ENCODE measurements at places on chromosomes 3 and 15.

DNA sequence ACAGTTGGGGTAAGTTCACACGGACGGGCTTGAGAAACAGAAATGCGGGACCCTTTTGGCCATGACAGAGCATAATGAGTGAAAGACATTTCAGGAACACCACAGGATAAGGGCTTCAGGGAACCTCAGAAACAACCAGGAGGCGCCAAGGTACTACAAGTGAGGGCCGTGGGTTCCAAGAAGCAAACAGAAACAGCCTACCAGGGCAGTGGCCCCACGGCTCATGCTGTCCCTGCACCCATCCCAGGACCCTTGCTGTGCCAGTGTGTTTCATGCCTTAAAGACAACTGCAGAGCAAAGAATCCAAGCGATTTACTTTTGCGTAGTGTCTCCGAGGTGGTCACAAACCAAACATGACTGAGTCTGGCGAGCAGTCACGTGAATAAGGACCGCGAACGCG lies 54.0 kb downstream of the RUBCN start:
- DNase-seq, result no peak

DNA sequence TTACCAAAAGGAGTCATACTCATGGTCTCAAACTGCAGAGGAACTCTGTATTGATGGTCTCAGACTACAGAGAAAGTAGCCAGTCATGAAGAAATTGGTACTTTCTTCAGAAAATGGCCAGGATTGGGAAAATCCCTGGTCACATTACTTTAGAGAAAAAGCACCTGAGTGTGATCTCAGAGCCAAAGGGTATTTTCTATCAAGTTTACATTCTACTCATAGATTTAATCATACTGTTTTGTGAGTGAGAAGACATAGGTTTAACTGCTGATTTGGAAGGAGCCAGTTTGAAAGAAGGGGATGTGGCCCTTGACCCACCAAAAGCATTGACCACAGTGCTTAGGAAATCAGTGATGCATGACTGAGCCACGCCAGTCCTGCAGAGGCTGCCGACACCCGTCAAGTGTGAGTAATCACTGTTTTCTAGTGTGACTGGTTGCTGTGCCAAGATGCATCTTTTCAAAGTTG lies 203.6 kb downstream of the AKAP13 start:
- no peak for DNase-seq

GRCh38 chr3:38136393-38136776 lies 542 bp downstream of the ACAA1 start:
- DNase-seq, result no peak

DNA sequence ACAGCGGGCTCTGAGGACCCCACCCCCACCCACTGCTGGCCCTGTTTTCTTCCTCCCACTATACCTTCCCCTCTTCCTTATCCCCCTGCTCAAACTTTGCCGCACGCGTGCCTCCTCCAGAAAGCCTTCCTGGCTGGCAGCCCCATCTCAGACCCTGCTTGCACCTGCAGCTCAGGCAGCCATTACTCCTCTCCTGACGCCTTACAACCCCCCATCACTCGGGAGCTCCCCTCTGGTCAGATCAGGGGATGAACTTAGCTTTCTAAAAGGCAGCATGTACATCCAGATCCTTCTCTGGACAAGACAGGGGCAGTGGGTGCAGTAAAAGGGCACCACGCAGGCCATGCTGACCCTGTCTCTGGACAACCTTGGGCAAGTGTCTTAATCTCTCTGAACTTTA lies 94.5 kb downstream of the SEC22A start:
- DNase-seq, result no peak

GRCh38 chr15:82849556-82850512 lies 40.4 kb downstream of the WHAMM start:
- DNase-seq, result no peak

All from SJSA1 (cell line).